ENCODE measurements at places on chromosomes 7 and 10.

DNA sequence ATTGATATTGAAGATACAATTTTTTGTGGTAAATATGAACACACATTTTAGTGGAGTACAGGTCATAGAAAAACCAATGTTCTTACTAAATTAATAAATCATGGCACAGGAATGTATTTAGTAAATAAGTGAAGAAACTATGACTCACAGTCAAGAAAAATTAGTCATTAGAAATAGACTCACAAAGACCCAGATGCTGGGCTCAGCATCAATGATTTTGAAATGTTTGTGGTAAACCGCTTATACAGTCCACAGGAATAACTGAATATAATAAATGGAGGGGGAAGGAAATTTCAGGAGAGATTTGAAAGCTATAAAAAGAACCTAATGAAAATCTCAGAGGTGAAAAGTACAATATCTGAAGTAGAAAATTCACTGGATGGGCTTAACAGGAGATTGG is 138.3 kb upstream of the ADCY1 start:
- no peak for DNase-seq

GRCh38 chr10:122495406-122496340 is 34.3 kb downstream of the HTRA1 start:
- DNase-seq = no peak

- DNase-seq = no peak
Measured at GRCh38 chr10:23413629-23414089, 25.2 kb upstream of the OTUD1 start.

DNA sequence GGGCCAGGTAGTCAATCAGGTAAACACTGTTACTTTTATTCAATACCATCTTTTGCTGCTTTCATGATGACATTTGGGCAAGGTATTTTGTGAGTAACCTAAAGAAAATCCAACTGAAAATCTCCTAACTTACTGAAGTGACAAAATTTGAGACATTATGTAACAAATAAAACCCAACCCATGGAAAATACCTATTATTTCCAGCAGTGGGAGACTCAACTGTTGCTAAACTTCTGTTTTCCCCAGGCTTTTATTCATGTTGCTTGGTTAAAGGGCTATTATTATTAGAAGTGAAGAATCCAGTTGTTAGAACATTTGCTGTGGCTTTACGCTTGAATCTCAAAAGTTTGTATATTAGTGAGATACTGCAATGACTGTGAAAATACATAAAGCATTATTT is 215.9 kb downstream of the MDFIC start:
- no peak for DNase-seq

DNA sequence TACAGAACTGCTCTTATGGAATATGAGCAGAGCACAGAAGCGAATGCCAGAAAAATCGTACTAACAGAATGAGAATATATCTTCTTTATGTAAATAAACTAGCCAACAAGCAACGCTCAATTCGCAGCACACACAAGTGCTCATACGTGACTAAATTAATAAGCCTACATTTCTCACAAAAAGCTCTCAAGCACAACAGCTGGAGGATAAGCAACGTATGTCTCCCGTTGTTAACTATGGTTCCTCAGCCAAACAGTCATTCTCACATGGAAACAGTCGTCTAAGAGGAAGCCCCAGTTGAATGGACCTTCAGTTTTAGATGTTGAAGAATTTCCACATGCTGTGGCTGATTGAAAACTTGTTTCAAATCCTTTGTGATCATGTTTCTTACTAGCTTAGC is 110.4 kb downstream of the PKD1L1 start:
- no peak for DNase-seq

DNA sequence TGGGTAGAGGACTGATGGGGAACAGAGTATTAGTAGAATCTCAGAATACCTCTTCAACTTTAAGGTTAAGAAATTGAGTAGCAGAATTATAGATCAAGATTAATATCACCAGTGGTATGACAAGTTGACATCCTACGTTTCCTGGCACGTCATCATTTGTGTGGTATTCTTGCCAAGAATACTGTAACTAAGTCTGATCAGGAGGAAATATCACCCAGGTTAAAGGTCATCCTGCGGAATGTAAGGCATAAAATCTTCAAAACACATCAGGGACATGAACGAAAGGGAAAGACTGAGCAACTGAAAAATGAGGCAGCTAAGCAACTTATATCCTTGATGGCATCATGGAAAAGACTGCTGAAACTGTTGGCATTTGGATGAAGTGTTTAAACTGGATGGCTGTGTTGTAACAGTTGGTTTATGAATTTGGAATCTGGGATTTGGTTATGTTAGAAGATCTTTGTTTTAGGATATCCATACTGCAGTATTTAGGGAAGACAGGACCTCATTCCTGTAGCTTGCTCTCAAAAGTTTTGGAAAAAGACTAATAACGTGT is 86.1 kb downstream of the TRIM24 start:
- no peak for DNase-seq

GRCh38 chr10:34427911-34428216 is 387.2 kb downstream of the PARD3 start:
- no peak for DNase-seq

GRCh38 chr7:138325434-138325833 is 134.6 kb upstream of the TRIM24 start:
- DNase-seq = no peak

GRCh38 chr7:33452805-33453502 is 323.6 kb downstream of the BBS9 start:
- DNase-seq = no peak

DNA sequence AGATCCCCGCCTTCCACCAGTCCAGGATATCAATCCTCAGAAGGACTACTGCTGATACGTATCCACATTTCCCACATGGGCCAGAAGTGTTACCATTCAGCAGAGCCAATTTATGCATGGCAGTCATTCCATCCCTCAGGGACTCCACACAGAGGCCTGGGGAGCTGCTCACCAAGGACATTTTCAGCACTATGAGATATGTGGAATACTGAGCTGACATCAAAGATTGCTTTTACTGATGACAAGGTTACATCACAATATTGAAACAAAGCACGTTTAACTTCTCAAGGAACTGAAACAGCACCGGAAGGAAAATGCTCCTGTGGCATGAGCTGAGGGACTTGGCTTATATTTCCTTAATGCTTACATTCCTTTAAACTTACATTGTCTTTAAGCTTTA is 335.1 kb downstream of the BMPER start:
- DNase-seq = no peak

DNA sequence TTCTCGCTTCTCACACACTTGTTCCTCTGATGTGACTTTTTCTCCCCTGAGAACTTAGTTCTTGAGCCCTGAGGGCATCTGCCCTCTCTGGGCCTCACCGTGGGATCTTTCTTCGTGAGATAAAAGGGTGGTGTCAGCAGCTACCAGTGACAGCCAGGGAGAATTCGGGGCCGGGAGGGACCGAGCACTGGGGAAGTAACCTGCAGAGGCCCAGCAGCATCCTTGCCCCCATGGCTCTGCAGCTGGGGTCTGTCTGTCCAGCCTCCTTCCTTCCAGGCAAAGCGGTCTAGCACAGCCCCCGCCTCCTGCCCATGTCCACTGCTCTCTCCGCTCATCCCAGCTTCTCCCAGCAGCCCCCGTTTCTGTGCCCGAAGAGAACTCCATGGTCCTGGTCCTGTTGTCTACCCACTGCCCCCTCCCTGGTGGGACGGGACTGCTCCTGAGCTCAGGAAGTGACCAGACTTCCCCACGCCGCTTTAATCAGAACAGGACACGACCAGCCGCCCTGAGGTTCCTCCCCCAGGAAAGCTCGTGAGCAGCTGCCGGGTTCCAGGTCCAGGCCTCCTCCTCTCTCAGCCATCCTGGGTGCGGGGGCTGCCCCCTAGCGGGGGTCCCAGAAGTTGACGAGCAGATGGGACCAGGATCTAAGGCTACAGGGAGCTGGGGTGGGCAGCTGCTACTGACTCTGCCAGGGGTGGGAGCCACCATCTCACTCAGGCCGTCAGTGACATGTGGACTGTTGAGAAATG is 187.5 kb downstream of the WDR37 start:
- no peak for DNase-seq

GRCh38 chr7:90841759-90842429 is 245.8 kb downstream of the CDK14 start:
- DNase-seq = no peak

GRCh38 chr10:73734796-73735305 is 9.3 kb upstream of the SEC24C start:
- DNase-seq = no peak

GRCh38 chr7:144038887-144039286 is 9.9 kb upstream of the OR2A5 start:
- no peak for DNase-seq

GRCh38 chr7:30633223-30633622 is 38.5 kb downstream of the GARS1 start:
- DNase-seq = no peak

GRCh38 chr7:137146012-137146455 is 197.5 kb downstream of the PTN start:
- DNase-seq = no peak

DNA sequence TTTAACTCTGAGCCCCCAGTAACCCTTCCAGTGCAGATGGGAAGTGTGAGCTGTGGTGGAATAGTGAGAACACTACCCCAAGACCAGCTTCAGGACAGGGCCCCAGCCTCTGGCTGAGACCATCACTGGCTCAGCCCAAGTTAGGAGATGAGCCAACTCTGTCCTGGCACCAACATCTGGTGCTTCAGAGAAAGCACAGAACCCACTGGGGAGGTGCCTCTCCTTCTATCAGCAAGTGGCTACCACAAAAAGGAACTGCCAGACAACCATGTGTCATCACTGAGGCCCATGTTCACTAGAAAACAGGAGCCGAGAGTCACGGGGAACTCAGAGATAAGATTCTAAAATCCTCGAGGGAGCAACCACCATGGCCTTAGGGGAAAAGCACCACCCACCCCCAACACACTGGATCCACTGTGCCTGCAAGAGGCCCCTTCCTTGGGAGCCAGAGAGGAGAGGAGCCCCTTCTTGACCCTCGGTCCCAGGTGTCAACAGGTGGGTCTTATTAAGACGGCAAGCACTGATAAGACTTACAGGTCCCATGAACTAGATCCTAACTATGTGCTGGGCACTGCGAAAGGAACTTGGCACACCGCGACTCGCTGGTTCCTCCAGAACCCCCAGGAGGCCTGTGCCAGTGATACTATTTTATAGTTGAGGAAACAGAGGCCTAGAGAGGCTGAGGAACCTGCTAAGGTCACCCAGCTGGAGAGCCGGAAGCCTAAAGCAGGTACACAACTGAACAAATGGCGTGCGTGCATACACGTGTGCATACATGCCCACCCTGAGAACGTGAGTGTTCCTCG is 102.7 kb downstream of the FAM53B start:
- no peak for DNase-seq

DNA sequence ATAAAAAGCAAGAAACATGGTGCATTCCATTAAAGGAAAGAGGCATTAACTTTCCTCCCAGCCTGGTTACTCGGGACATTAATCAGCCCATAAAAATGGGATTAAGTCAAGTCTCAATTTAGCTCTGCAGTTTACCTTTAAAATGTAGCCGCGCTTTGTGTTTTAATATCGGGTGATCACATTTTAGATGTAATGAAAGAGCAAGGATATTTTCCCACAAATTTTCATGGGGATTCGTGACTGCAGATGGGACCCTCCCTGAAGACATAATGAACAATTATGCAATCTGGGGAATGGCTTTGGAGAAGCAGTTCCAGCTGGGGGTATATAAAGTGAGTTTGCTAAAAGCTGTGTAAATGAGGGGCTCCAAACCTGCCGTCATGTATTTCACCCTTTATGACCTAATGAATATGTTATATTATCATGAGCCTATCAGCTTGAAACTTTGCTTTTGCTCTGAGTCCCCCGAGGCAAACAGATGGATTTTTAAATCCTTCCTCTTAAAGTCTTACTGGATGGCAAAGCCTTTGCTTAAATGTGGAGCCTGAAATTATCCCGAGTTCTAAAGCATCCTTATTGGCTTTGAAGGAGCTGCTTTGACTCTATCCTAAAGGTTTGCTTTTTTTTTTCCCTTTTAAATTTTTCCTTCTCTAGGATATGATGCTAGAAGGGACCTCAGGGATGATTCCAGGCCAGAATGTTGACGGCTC is 31.8 kb downstream of the BAMBI start:
- DNase-seq = no peak

- no peak for DNase-seq
Measured at GRCh38 chr10:101772017-101772894, 3.7 kb downstream of the FGF8 start.

DNA sequence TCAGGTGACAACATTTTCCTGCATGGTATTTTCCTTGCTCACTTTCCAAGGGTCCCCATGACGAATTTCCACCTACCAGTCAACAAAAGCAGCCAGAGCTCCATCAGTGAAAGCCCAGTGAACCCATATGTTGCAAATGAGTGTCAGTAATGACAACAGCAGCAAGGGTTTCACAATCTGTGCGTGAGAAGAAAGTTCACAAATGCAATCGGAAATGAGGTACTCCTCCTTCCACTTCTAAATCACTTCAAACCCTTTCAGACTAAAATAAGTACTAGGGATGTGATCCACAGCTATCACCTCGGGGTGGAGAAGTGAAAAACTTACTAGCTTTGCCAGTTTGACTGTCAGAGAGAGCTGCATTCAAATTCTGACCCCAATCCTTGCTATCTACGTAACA is 55.6 kb upstream of the BET1 start:
- no peak for DNase-seq

DNA sequence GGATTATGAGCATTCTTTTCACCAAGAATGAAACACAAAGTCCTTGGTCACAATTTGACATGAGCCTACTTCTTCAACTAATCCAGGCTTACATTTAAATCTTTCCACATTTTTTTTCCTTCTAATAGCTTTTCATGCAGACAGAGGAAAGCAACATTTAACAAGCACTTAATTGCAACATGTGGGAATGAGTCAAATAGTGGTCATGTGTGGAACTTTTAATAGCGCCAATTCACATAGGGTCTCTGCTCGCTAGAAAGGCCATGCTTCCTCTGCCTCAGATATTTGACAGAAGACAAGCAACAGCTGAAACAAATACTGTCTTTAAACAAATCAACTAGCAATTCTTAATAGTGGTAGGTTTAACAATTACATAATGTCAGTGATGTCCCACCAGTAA is 285.9 kb upstream of the ETV1 start:
- DNase-seq = no peak

DNA sequence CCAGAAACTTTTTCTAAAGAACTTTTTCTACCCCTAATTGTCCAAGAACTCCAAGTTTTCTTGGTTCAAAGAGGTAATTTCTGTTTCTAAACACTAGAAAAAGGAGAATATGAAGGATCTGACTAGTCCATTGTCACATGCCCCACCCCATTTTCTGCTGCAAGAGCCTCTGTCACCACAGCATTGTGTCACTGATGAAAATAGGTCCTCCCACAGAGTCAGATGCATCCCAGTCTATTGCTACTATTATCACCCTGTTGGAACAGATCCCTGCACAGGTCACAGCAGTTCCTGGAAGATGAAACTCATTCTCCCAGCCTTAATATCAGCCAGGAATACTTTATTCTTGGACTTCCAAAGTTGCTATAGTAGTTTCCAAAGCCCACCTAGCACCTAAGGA is 7.5 kb upstream of the CFTR start:
- no peak for DNase-seq

DNA sequence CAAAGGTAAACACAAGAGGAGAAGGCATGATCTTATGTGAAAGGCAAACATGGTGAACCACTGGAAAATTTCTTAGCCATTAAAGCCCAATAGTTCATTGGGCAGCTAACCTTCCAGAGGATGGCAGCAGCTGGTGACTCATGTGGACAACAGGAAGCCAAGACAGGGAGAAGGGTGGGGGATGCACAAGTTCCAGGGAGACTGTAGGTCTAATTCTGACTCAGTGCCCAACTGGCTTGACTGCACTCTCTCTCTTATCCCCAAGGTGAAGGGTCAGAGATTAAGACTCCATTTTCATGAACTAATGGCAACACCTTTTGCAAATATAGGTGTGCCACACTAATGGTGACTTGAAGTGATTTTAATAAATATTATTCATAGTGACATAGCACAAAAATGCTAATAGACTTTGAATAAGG is 47.9 kb upstream of the SLC35B4 start:
- no peak for DNase-seq
